ENCODE measurements at places on chromosomes 2 and 18.
A peak's percentile ranks its signal among the peaks of the same experiment; 100 is the strongest.

DNA sequence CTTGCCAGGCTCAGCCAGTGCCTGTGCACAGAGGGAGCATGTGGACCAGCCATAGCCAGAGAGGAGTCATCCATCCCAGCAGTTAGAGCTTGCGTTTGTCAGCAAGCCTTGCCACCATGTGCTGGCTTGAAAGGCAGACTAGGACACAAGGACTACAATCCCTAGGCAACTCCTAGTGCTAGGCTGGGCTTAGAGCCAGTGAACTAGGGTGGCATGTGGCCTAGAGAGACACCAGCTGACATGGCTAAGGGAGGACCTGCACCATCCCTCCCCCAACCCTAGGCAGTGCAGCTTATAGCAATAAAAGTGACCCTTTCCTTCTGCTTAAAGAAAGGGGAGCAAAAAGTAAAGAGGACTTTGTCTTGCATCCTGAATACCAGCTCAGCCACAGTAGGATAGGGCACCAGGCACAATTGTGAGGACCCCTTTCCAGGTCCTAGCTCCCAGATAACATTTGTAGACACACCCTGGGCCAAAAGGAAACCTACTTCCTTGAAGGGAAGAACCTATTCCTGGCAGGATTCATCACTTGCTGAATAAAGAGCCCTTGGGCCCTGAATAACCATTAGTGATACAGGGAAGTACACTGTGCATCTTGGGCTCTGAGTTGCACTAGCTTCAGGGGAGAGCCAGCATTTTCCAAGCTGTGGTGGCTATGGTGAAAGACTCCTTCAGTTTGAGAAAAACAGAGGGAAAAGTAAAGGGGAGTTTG lies 38.7 kb upstream of the UXS1 start:
- DNase-seq: no peak

GRCh38 chr18:34649080-34649479 lies 61.0 kb upstream of the DTNA start:
- no peak for DNase-seq

DNA sequence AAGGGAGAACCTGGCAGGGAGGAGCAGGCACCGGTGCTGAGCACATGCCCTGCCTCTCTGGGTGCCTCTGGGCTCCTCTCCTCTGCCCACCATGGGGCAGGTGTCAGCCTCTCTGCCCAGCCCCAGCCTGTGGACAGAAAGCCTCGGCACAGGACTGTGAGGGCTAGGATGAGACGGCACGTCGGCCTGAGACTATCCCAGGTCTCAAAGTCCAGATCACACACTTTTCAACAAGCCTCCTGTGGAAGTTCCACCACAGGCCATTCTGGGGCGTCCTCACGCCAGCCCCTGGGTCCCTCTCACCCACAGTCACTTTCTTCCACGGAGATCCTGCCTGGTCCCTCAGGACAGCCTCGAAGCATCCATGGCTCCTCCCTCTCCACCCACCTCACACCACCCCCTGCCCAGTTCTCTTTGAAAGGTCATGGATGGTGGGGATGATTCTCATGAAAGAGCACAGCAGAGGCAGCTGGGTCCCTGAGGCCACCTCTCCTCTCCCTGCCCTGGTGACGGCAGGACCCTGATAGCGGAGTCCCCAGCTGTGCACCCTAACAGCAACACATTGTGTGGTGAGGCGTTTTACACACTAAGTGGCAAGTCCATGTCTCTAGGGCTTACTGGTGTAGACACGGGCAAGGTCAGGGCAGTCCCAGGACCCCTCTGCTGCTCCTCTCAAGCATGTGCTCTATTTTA lies 569.4 kb upstream of the SALL3 start:
- no peak for DNase-seq

DNA sequence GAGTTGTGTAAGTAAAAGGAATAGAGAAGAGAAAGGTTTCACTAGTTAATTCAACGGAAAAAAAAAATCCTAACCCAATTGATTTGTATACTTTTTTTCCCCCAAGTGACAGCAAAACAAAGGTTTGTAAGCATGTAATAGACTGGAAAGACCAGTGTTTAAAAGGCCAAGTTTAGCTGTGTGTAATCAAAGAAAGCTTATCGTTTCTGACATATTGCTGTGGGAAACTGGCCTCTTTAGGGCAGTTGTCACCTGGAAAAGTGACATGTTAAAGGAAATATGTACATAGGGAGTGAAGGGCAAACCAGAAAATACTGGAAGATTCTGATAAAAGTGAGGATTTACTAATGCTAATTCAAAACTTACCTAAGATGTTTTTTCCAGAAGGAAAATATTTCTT lies 45.9 kb upstream of the EPHA4 start:
- no peak for DNase-seq

GRCh38 chr2:226011716-226012450 lies 612.4 kb downstream of the NYAP2 start:
- no peak for DNase-seq

- DNase-seq: no peak
Measured at GRCh38 chr18:55462652-55463051, 125.3 kb downstream of the TCF4 start.

- DNase-seq: peak; percentile 55
Measured at GRCh38 chr2:43051338-43051737, 175.1 kb downstream of the ZFP36L2 start.

- DNase-seq: no peak
Measured at GRCh38 chr2:95376311-95377215, 25.9 kb upstream of the FAHD2A start.
